ENCODE measurements at places on chromosomes 4 and X.

- DNase-seq, result peak; percentile 22
These were observed 67.5 kb downstream of the NEUROG2 start for GRCh38 chr4:112448306-112449132.

DNA sequence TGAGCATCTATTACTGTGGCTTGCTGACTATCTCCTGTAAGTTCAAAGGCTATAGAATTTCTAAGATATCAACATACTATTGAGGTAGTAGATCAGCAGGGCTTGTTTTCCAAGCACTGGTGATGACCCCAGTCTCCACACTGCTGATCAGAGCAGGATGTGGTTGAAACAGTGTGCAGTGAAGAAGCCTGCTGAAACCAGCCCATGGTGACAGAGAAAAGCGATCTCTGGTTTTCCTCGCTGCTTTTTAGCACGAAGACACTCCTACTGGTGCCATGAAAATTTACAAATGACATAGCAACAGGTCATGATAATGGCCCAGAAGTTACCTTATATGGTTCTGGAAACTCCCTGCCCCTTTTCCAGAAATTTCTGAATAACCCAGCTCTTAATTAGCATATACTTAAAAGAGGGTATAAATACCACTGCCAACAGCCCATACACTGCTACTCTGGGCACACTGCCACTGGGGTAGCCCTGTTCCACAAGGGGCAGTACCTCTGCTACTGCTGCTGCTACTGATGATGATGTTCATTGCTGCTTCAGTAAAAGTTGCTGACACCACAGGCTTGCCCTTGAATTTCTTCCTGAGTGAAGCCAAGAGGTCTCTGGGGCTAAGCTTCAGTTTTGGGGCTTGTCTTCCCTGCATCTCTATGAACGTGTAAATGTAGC lies 1689.5 kb upstream of the PCDH10 start:
- no peak for DNase-seq

DNA sequence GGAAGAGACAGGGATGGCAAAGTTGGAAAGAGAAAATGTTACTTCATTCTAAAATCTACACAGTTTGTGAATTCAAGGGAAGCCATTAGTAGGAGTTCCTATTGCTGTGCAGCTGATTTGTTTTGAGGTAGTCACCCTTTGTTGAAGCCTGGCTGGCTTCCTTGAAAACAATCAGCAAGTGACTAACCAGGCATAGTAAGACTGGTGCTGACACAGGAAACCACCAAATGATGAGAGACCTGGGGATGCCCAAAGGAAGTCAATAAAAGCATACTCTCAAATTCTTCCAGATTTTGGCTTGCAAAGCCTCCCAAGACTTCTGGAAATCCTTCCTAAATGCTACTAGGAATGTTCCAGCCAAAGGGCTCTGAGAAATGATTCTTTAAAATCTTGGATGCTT lies 23.9 kb upstream of the PRDM8 start:
- DNase-seq, result peak; percentile 87

- DNase-seq, result peak; percentile 86
These were observed 186.4 kb downstream of the AFAP1 start for GRCh38 chr4:7753271-7753670.

DNA sequence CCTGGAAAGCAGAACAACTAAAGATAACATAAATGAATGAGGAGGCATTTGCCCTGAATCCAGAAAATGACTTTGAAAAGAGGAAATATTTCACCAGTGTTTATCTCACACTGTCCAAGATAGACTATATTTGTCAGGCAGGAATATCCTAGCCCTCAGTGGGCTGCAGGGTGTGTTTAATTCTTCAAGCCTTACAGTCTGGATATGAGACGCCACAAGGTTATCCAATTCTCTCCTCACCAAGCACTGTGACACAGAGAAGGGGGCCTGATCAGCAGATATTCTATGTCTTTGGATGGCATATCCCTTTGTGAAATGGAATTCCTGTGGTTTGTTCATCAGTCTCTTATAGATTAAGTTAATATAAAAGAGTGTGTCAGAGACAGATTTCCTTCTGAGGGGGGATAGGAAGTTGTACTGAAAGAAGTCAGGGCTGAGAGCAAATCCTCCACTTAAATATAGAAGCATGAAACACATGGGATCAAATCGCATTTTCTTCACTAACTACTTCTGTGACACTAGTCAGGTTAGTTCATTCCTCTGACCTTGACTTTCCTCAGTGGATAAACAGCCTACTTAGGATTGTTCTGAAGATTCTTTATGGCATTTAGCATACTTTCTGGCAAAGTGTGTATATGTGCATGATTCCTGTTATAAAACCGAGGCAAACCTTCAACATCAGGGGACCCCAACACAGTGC lies 6.8 kb upstream of the G3BP2 start:
- DNase-seq, result no peak

- no peak for DNase-seq
These were observed 83.9 kb upstream of the NKX1-1 start for GRCh38 chr4:1490011-1490653.

DNA sequence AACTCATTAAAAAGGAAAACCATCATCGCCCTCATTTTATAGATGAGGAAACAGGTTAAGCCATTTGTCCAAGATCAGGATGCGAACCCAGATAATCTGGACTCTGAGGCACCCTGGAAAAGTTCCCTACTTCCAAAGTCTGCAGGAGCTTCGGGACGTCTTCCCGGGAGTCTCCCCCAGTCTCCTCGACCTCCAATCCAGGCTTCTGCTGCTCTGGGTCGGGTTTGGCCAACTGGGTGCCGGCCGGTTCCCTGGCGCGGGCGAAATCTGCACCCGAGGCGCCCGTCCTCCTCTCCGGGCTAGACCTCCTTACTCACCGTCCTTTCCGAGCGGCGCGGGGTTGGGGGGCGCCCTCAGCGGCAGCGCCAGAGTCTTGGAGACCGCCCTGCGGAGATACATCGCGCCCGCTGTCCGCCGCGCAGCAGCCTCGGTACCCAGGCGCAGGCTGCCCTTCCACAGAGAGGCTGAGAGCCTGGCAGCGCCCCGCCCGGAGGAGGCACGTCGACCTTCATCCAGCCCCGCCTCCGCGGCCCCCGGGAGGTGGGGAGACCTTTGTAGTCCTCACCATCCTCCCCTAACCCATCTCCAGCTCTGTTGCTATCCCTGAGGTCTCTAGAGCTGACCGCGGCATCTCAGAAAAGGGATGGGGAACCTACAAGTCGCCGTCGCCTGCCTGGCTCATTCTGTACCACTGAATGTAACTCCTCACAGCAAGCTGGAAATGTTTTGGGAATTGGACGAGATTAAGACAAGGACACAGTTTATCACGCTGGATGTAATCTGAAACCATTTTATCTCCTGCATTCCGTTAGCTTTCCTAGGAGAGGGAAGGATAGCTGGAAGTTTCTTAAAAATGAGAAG lies at the start of gene MGARP:
Gene MGARP, minus strand, starts transcription at position 466 of the 861 bp plus-strand sequence. Its CDS starts 67 bp downstream, at position 399.
- DNase-seq, result peak; percentile 44

DNA sequence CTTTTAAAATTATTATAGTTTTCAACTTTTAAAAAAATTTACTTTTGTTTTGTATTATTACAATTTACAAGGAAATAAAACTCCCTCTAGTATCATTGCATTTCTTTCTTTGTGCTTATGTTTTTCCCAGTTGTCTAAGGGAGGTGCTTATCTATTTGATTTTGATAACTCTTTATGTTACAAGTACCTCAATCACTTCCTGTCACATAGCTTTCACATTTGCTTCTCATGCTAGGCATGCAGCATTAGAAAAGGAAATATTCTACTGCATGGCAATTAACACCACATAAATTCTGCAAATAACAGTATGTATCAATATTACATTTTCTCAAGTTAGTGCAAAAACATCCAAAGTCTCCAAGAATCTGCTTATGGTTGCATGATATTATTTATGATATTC lies 180.3 kb upstream of the HS3ST1 start:
- DNase-seq, result no peak

GRCh38 chr4:1406981-1407656 lies 877 bp upstream of the NKX1-1 start:
- DNase-seq, result no peak

DNA sequence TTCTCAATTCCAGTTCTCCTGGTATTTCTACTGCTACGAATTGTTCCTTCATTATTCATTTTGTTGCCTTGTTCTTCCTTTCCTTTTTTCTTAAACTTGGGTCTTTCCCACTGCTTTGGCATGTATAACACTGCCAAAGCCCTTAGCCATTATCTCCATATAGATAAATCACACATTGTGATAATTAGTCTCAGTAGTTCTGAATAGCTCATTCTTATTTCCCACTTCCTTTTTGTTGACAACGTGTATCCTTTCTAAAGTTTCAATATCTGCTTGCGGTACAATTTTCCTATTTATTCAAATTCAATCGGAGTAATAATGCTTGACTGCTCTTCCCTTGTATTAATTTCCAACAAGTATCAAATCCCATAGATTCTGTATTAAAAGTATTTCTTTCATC lies 14.5 kb upstream of the CAMK2D start:
- DNase-seq, result no peak

GRCh38 chr4:153912301-153912700 lies 123.4 kb upstream of the SFRP2 start:
- DNase-seq, result no peak

GRCh38 chr4:120855307-120856001 lies 67.1 kb downstream of the PRDM5 start:
- no peak for DNase-seq

DNA sequence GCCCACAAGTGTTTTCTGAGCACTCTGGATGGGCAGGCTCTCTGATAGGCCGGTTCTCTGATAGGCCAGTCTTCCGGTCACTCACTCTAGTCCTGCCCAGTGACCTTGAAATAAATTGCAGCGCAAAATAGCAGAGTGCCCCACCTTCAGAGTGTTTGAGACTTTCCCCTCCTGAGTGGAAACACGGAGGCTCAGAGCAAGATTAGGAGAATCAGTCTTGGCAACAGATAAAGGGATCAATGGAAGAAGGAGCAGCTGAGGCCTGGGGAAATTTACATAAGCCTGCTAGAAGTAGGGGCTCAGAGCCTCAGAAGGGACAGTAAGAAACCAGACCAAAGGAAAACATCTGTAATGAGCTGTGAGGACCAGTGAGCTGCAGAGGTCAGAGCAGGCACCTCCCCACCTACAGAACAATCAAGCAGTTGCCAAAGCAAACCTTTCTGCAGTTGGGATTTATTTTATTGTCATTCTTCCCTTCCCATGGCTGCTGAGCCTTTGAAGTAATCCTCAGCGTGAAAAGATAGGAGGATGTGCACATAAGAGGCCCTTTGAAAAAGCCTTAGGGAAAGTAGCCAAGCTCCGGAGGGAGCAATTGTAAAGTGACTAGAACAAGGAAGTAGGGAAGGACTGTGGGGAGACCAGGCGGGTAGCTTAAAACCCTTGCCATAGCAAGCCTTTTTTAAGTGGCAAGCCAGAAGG lies 89.1 kb upstream of the TSPAN5 start:
- no peak for DNase-seq

- DNase-seq, result peak; percentile 31
These were observed 112.2 kb upstream of the ANXA3 start for GRCh38 chr4:78439328-78439727.

DNA sequence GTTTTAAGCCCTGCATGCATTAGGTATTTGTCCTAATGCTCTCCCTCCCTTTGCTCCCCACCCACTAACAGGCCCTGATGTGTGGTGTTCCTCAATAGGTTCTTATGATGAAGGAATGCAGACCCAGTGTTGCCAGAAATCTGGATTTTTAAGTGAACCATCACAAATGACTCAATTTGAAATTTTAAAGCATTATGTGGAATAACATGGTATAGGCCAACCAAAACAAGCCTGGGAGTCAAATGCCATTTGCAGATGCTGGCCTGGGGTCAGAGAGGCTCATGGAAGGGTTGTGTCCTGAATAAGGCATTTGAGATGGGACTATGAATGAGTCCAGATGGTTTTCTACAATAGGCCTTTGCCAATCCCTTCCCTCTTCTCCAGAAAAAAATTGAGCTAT lies 179.6 kb downstream of the SHROOM3 start:
- DNase-seq, result no peak

- DNase-seq, result no peak
These were observed 5.3 kb upstream of the ARAP2 start for GRCh38 chr4:36249610-36250009.

- no peak for DNase-seq
These were observed 54.8 kb downstream of the TBL1X start for GRCh38 chrX:9519546-9520216.

GRCh38 chr4:7307394-7308099 lies 115.2 kb downstream of the SORCS2 start:
- DNase-seq, result no peak

- no peak for DNase-seq
These were observed 19.6 kb downstream of the PGAM4 start for GRCh38 chrX:77949840-77950239.

DNA sequence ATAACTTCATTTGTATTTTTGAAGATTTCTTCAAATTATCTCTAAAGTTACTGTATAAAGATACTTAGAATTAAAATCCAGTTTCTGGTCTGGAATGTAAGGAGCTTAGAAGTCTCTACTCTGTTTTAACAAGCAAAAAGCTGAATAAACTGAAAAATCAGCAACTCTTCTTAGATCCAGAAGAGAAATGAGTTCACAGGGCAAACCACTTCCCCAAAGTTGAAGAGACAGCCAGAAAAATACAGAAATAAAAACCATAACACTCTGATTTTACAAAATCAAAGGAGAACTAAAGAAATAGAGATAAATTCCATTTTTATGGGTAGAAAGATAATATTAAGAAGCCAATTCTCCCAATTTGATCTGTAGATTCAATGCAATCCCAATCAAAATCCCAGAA lies 1166.8 kb downstream of the ADGRL3 start:
- no peak for DNase-seq

DNA sequence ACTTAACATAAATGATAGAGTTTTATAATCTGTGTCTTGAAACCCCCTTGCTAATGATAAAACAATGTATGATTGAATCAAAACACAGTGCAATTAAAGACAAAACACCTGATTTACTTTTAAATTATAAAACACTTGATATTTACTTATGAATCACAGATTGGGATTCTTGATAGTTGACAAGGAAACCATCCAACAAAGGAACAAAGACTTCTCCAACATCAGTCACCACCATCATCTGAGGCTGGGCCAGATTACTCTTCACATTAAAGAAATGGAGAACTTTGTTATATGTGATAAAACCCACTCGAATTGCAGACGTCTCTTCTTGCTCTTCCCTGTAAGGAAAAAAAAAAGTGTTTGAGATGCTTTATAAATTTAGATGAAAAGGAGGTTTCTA lies 67.4 kb downstream of the METTL14 start:
- no peak for DNase-seq

- peak; percentile 99 for DNase-seq
These were observed 186.4 kb upstream of the GALNT7 start for GRCh38 chr4:172982151-172982590.

GRCh38 chrX:25968920-25969319 lies 169.2 kb upstream of the MAGEB18 start:
- DNase-seq, result peak; percentile 52

DNA sequence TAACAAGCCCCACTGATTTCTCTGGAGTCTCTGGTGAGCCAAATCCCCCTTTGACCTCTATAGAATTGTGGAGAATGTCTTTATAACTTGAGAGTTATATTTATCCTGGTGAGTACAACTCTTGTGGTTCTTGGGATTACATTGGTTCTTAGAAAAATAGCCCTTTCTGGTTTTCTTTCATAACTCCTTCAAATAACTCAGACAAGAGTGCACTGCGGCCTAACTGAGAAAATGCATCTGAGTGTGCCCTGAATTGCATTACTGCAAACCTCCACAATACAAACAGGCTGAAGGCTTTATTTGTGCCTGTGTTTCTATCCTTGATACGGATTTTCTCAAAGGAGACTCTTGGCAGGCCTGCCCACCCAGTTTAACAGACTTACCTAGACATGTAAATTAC lies 2.7 kb downstream of the BEX3 start:
- no peak for DNase-seq

GRCh38 chrX:154540897-154541535 lies 5.6 kb downstream of the G6PD start:
- peak; percentile 83 for DNase-seq

GRCh38 chrX:150254909-150255308 lies 108.2 kb upstream of the MAMLD1 start:
- no peak for DNase-seq
